Activated CD4-positive, CD25-positive, alpha-beta regulatory T cell treated with anti-CD3 and anti-CD28 coated beads, Interleukin-2, amount 50 U/mL, for 16 hours (primary cell): ENCODE measurements at places on chromosomes 4 and X.

DNA sequence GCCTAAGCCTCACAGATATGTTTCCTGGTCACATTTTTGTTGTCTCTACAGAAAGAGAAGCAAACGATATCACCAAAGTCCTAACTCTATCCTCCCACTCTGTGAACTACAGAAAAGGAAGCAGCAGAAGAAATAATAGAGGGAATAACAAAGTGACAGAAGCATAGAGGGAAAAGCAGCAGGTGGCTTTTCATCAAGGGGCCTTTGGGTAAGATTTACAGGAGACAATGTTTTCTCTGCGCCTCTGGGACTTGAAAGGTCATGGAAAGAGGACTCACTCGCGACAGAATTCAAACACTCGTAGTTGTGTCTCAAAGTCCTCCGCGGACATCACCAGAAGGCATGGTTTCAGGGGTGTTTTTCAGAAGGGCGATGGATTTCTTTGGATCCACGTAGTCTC lies 66.1 kb downstream of the SORBS2 start:
- no peak for DNase-seq

GRCh38 chrX:103864886-103865534 lies 33.0 kb upstream of the RAB9B start:
- no peak for DNase-seq

DNA sequence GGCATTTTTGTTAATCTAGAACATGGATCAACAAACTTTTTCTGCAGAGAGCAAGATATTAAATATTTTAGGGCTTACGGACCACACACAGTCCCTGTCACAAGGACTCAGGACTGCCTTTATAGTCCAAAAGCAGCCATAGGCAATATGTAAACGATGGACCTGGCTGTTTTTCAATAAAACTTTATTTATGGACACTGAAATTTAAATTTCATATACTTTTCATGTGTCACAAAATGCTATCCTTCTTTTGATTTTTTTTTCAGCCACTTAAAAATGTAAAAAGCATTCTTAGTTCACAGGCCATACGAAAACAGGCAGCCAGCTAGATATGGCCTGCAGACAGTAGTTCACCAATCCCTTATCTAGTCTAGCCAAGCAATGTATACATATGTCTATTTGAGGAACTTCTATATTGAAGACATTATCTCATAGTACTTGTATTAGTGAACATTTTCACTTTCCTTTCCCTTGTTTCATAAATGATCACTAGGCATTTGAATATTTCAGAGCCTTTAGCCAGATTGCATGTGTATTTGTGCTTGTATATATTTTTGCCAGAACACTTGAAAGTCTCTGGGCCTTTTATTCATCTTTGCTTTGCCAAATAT lies 350.9 kb downstream of the RPA4 start:
- DNase-seq = no peak

DNA sequence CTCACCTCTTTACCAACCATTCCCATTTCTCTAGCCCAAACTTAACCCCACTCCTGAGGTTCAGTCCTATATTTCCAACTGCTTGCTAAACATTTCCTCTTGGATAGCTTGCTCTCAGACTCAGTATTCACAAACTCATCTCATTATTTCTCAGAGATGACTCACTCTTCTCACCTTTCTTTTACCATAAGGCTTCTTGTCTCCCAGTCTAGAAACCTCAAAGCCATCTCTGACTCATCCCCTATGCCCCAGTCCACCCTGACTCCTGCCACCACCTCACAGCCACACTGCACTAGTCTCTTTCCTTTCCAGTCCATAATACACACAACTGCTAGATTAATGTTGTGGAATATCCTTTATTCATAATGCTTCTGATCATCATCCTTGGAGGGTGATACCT lies 4.8 kb downstream of the FRMPD3 start:
- no peak for DNase-seq

DNA sequence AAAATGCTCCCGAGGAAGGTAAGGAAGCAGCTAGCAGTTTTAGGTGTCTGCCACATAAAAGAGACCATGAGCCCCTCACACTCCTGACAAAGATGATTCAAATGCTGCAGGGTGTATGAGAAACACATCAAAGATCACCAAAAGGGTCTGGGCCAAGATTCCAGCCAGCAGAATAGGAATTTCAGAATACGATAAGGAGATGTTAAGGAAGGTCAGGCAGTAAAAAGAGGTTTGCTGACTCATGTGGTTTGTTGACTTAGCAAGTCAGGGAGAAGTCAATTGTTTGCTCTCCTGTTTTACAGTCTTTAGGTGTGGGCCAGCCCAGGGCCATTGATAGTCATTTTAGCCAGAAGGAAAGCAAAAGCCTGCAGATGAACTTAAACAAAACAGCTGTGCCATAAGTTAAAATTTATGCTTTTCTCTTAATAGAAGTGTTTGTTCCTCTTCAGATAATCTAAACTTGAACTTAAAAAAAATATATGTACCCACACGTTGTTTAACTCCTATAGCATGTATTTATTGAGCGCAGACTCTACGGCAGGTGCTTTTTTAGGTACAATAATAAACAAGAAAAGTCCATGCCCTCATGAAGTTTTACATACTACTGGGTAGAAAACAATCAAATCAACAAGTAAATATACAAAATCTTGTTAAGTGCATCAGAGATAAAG lies 115.6 kb downstream of the CAMK2D start:
- DNase-seq = no peak

DNA sequence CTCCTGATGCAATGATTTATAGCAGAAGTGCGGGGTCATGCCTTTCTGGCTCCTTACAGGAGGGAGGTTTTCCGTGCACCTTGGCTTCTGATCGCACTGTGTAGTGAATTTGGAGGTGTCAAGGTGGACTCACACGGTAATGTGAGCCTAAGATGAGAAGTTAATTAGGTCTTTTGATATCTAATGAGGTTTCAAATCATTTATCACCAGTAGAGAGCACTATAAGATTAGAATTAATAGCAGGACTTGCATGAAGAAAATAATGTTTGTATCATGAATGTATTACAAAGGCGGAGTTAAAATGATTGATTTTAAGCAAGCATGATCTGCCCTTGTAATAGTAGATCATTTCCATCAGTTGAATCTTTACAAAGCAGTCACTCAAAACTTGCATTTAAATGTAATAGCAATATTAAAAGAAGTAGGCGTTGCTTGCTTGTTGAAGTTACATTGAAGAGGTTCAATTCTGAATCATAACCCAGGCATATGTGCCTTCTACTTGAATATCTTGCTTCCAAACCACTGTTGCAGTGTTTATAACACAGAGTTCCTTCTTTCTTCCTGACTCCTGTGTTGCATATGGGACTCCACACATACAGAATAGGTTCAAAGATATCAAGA lies 152.1 kb downstream of the FMR1NB start:
- DNase-seq = no peak

- no peak for DNase-seq
Observed at GRCh38 chrX:120000490-120001246, 57.1 kb upstream of the NKAP start.

DNA sequence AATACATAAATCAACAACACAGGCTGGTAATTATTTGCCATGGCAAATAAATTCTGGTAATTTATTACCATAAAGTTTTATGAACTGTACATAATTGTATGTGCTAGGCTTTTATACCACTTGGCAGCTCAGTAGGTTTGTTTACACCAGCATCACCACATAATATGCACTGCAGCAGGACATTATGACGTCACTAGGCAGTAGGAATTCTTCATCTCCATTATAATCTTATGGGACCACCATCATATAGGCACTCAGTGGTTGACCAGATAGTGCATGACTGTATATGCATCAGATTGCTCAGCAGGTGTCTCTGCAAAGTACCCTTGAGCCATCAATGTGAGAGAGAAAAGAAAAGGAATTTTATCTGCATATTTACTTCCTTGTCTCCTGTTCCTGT lies 295.4 kb downstream of the CFAP47 start:
- no peak for DNase-seq

DNA sequence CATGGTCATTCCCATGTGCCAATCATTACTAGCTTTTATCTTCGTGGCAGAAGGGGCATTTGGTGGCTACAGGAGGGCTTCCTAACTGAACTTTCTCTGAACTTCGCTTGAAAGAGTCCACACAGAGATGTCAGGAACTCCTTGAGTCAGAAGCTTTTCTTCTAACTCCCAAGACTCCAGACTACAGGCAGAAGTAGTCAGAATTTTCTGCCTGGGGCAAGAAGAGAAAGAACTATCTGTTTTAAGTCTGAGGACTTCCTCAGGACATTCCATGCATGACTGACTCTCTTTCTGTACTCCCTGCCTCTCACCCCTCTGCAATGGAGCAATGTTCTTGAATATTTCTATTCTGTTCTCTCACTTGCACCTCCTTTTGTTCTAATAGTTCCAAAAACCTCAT lies 170.5 kb upstream of the TBC1D9 start:
- no peak for DNase-seq

DNA sequence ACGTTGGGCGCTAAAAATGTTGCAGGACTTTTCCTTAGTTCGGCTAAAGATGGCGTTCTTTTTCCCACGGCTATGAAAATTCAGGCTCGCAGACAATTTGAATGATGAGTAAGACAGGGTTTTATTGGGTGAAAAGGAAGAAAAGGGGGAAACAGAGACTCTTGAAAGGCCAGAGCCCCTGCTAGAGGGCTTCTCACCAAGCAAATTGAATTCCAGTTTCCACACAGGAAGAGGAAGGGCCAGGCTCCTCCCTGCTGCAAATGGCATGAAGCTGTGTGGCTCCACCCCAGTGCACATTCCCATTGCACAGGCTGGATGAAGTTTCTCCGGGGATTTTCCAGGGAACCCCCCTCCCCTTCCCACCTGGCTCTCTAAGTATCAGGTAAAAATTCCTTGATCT lies 210.9 kb downstream of the KLHL4 start:
- DNase-seq = no peak

- no peak for DNase-seq
Observed at GRCh38 chr4:54587107-54587891, 70.5 kb upstream of the KIT start.
